ENCODE measurements at places on chromosomes 3 and 15.

DNA sequence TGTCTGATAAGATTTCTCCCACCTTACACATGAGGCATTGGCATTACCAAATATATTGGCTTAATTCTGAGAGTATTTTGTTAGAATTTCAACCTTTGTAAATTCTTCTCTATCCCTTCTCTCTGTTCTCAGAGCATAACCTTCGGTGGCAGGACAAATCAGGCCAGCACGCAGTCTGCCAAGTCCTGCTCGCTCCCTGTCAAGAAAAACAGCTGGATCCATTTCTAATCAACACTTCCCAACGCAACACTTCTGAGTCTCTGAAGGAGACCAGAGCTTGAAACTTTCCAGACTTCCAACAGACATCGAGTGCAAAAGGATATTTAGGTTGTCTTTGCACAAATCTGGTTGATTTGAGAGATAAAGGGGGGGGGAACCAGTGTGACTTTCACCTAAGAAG, 125.7 kb downstream of the SV2B start:
- no peak for DNase-seq

DNA sequence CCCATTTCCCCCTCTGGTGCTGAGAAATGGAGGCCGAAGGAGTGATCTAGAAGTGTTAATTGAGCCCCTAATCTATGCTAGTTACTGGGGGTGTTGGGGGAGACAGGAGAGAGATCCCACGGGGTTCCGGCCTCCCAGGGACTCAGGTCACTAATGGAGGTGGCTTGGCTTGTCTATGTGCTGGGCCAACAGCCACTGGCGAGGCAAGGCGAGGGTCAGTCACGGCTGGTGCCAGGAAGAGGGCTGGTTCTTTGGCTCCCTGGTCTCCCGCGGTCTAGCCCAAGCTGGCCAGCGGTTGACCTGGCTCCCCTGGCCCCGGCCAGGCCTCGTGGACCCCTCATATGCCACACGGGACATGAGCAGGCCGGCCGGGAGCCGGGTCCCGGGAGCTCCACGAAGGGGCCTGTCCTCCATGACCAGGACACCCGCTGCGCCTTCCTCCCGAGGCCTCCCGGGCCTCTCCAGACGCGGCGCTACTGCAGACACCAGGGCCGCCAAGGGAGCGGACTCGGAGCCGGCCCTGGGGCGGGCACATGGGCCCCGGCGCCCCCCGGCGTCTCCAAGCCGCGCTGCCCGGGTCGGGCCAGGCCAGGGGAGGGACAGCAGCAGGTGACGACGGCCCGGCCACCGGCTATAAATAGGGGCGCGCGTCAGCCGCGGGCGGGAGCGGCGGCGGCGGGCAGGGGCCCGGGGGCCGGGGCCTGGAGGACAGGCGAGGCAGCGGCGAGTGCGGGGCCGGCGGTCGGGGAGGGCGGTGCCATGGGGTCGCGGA, at the start of gene ALPK3:
ALPK3 (plus strand) TSS at position 663 of the 772 bp plus-strand sequence; CDS start at position 760, 97 bp downstream.
- no peak for DNase-seq

- DNase-seq = no peak
Observed at GRCh38 chr3:42526616-42527367, 24.3 kb downstream of the VIPR1 start.

DNA sequence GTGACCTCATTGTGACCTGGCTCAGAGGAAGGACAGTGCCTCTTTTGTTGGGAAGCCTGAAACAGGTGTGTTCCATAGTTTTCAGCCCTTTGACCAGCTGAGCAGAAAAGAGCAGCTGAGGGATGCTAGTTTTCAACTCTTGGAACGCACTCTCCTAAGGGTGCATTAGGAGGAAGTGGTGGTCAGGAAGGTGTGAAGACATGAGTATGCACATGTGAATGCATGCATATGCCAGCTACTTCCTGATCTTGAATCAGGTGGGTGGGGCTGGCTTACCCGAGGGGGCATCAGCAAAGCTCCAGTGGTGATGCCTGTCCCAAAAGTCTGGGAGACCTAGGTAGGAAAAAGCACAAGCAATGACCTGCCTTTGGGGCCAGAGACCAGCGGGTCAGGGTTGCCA, 23.3 kb upstream of the CEMIP start:
- DNase-seq = no peak

DNA sequence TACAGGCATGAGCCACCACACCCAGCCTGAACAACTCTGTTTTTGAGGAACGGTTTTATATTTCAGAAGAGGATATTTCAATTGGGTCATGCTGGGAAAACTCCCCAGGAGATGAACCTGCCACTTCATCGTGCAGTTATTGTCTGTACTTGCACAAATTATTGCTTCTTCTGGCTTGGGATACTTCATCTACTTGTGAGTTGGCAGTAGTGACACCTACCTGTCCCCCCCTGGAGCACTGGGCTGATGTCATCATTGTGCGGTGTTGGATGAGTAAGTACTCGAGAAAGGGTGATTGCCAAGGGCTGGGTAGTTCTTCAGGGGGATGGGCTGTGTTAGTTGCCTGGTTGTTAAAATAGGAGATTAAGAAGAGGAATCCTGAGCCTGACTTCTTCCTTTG, 85.1 kb upstream of the SAMMSON start:
- DNase-seq = no peak

DNA sequence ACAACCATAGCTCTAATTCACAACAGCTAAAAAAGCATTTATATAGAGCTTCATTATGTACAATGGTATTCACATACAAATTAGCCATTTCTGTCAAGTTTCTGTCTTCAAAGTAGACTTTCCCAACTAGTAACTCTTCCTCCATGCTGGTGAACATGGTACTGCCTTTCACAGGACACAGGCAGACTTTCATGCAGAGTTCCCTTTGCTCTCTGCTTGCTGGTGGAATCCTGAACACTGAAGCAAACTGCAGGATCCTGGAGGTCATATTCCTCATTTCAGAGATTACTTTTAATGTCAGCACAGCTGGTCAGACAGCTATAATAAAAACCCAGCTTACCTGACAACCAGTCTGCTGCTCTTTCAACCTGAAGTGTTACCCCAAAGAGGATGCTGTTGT, 53.6 kb downstream of the TASOR start:
- DNase-seq = no peak

DNA sequence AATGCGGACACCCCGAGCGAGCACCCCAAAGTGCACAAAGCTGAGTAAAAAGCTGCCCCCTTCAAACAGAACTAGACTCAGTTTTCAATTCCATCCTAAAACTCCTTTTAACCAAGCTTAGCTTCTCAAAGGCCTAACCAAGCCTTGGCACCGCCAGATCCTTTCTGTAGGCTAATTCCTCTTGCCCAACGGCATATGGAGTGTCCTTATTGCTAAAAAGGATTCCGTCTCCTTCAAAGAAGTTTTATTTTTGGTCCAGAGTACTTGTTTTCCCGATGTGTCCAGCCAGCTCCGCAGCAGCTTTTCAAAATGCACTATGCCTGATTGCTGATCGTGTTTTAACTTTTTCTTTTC, 5.3 kb downstream of the BHLHE40 start:
- no peak for DNase-seq

GRCh38 chr15:31503256-31503655, 176.6 kb downstream of the KLF13 start:
- DNase-seq = no peak

DNA sequence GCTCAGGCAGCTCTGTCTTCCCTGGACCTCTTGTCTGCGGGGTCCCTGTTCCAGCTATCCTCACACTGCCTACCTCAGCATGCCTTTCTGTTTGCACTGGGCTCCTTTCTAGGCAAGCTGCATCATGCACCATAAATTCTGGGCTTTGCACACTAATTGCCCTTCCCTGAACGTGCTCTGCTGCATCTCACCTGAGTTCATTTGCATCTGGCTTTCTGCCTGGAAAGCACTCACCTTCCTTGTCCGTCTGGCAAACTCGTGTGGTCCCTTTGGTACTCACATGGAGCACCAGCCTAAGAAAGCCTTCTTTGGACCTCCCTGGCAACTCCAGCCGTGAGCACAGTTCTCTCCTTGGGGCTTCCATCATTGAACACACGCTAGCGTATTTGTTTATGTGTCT, 365.6 kb downstream of the SV2B start:
- no peak for DNase-seq

GRCh38 chr3:102179326-102180177, 255.3 kb upstream of the ZPLD1 start:
- DNase-seq = no peak

- DNase-seq = no peak
Observed at GRCh38 chr15:31974154-31974794, 56.0 kb upstream of the CHRNA7 start.

GRCh38 chr3:152302521-152303021, 33.8 kb downstream of the MBNL1 start:
- DNase-seq = no peak

DNA sequence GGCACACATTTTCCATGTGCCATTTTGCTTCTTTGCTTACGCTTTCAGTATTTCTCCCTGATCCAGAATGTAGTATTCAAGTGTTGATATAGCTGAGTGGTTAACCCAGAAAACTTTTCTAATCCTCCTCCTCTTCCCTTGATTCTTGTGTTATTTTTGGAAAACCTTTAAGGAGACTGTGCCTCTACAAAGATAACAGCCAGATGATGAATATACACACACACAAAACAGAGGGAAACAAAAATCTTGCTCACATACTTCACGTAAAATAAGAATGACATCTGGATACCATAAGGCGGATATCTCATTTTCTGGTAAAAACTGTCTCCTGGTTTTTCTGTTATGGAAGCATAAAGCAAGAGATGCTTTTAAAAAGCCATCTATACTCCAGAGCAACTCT, 295.8 kb upstream of the THBS1 start:
- DNase-seq = no peak

- no peak for DNase-seq
Observed at GRCh38 chr3:50202353-50203112, 2.5 kb upstream of the SLC38A3 start.

- no peak for DNase-seq
Observed at GRCh38 chr3:133840055-133840737, 34.6 kb downstream of the SRPRB start.

GRCh38 chr15:25235391-25235790, 203.4 kb downstream of the UBE3A start:
- DNase-seq = no peak

- DNase-seq = no peak
Observed at GRCh38 chr15:39354189-39354588, 226.7 kb upstream of the THBS1 start.

- DNase-seq = no peak
Observed at GRCh38 chr3:190088890-190089289, 31.8 kb downstream of the P3H2 start.

- DNase-seq = no peak
Observed at GRCh38 chr3:156750191-156750873, 75.8 kb upstream of the LEKR1 start.

GRCh38 chr3:132596816-132597433, at the start of gene ACKR4:
Gene ACKR4 (plus strand): TSS chr3:132597270. CDS start chr3:132600398, 3,128 bp downstream.
- DNase-seq = no peak

GRCh38 chr15:41746802-41747201, 27.5 kb upstream of the MAPKBP1 start:
- DNase-seq = no peak

GRCh38 chr3:101719604-101720185, 4.7 kb upstream of the CEP97 start:
- DNase-seq = no peak

DNA sequence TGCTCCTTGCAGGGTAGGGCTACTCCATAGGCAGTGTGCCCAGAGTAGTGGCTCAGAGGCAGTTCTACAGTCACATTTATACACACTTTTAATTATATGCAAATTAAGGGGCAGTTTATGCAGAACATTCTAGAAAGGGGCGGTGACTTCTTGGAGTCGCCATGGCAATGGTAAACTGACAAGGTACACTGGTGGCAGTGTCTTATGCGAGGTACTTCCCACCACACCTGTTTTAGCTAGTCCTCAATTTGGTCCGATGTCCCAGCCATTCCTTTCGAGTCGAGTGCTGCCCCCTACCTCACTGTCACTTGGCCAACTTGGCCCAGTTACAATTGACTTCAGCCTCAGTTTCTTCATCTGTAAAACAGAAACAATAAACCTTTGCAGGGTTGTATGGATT, 3.8 kb upstream of the IRAK2 start:
- DNase-seq = no peak

GRCh38 chr3:58349792-58350626, 17.3 kb downstream of the PXK start:
- no peak for DNase-seq

DNA sequence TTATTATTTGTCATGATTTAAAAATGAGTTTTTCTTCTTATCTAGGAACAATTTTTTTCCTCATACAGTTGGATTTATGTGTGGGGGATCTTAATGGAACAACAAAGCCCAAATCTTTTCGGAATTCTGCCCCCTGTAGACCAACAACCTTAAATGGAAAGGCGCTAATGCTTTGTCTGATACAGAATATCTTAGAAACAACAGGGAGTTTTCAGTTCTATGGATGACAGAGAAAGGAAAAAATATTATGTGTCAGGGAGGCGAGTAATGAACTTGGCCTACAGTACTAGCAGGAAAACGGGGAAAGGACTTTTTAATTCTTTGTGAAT, 592 bp downstream of the MOBP start:
- DNase-seq = no peak

DNA sequence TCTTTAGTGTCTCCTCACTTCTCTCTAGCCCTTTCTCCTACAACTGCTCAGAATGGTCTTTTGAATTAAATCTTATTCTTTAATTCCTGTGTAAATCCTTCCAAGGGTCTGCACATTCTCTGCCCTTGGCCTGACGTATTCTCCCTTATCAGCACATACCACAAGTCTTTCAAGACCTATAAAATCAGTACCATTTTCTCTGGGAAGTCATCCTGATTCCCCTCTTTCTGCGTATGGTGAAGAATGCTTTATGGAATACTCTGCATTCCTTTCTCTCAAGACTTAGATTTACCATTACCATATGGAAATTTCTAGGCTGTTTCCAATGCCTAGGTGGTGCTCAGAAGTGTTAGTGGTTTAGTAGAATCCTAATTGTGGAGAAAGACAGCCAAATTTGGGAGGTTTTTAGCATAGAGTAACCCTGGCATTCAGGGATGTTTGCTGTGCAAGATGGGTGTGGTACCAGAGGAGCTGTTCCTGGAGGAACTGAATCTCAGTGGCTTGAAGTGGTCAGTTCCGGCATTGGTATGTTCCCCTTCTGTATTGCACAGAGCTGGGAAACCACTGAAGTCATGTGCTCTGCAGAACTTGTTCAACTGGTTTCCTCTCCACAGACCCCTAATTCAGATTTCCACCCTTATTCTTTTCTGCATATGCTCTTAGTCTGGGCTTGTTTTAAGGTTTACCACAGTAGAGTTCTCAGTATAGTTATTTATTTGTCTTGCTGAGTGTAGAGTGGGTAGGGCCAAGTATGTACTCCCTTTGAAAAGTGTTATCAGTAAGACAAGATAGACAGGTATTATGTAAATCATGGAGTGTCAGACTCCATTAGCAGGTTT, 24.5 kb downstream of the IQGAP1 start:
- DNase-seq = peak; percentile 42

DNA sequence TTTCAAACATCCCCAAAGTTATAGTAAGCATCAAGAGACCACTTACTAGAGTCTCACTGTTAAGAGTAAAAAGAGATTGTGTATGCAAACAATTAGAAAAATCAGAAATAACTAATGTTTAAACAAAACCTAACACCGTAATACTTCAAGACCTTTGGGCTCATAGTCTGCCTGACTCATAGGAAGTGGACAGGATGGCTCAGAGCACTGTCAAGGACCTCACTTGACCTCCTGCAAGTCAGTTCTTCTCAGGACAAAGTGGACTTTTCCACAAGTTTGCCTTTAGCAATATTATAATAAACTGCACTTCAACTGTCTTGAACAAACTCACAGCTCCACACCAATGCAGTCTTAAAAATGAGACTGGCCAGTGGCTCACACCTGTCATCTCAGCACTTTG, 34.8 kb downstream of the IL12A start:
- DNase-seq = no peak

Measured in SW 1271 (cell line).